ENCODE measurements at places on chromosomes 16 and 17.

DNA sequence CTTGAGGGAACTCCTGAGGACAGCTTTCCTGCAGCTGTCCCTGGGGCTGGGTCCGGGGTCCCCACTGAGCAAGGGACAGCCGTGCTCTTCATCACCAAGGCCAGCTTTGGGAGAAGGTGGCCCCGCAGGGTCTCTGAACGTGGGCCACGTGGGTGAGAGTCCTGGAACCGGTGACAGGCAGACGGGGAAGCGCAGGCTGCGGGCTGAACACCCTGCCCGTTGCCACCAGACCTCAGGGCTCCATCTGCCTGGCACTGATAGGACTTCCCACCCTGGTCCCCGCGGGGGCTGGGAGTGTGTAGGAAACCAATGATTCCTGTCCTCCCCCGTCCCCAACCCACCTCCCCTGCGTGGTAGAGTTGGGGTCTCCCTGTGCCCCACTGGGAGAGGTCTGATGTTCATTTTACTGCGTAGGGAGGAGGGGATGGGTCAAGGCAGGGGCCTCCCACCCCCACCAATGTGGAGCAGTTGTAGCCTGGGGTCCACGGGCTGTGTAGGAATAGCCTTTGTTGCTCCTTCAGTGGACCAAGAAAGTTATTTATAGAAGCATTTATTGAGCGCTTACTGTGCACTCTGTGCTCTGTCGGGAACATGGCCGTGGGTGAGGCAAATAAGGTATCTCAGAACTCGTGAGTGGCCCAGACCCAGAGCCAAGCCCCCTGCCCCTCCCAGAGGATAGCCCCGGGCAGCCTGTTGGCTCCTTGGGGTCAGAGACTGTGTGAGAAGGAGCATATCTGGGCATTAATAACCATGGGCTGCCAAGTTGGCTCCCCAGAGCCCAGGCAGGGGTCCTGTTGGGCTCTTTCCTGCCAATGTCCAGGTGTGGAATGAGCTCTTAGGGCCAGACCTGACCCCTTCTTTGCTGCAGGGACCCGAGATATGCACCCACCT, 1.3 kb downstream of the ADGRG1 start:
- no peak for DNase-seq

- DNase-seq: no peak
Measured at GRCh38 chr16:83967838-83968305, at the start of gene NECAB2. TSS of gene NECAB2 (plus strand) at chr16:83968244. CDS start at chr16:83968649, 405 bp downstream.

- no peak for DNase-seq
Measured at GRCh38 chr17:73954951-73955350, 248.5 kb upstream of the RPL38 start.

DNA sequence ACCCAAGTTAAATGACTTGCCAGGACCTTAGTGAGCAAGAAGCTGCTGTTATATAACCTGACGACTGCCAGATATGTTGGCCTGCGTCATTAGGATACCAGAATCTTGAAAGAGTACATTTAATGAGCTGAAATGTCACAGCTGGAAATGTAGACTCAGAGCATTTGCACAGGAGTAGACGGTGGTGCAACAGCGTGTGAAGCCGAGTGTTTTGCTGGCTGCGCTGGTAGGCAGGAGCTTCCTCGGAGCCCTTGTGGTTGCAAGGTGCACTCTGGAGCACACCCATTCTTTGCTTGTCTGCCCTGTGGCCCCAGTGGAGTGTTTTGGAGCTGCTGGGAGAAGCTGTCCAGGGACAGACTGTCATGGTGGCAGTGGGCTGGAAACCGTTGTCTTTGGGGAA, 79.3 kb downstream of the BANP start:
- DNase-seq: no peak

DNA sequence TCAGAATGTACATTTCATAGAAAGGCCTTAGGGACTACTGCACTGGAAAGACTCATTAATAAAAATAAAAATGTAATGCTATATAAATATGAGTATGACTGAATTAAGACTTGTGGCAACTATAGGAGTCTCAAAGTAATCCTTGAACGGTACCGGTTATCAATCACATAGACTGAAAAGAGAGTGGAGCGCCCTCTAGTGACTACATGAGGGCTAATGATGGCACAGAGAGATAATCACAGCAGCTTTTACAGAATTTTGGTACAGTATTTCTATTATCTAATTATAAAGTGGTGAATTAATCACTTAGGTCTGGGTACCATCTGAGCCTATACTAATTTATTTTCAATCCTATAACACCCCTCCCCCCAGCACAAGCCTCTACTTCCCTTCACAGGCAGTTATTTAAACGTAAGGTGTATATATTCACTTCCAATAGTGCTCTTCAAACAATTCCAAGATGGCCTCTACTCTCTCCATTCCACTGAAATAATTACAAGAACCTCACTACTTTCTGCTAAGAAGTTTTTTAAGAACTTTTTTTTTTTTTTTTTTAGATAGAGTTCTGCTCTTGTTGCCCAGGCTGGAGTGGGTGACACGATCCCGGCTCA, 40.7 kb upstream of the ANKFY1 start:
- DNase-seq: no peak

- no peak for DNase-seq
Measured at GRCh38 chr16:64092271-64092670, 1029.6 kb downstream of the CDH11 start.

- DNase-seq: no peak
Measured at GRCh38 chr17:45425125-45425983, 7.3 kb downstream of the ARHGAP27 start.

- no peak for DNase-seq
Measured at GRCh38 chr16:17334096-17334495, 136.7 kb downstream of the XYLT1 start.

DNA sequence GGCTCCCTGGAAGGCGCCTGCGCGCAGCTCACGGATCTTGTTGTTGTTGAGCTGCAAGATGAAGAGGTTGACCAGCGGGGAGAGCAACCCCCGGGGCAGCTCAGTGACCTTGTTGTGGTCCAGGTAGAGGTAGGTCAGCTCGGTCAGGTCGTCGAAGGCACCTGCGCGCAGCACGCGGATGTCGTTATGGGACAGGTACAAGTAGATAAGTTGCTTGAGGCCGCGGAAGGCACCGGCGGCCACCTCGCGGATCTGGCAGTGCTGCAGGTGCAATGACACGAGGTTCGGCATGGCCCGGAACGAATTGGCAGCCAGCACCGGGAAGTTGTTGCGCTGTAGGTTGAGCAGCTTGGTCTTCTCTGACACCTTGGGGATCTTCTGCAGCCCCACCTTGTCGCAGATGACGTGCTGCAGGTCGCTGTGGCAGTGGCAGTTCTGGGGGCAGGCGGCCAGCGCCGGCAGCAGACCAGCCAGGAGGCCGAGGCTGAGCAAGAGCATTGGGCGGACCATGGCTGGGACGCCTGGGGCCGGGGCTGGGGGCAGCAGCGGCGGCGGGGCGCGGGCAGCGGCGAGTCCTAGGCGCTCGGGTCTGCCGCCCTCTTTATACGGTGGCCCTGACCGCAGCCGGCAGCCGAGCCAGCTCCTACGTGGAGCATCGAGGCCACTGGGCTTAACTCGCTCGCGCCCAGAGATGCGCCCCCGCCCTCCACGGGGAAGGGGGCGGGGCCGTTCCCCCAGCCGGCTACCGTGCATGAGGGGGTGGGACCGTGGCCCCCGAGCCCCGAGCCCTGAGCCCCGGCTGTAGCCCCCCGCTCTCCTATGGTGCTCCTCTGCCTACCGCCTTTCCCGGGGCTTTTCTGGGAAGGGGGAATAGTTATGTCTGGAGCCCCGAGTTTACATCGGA, at the start of gene CHAD:
CHAD (minus strand) TSS at position 577 of the 904 bp plus-strand sequence; CDS start at position 510, 67 bp downstream.
- no peak for DNase-seq

DNA sequence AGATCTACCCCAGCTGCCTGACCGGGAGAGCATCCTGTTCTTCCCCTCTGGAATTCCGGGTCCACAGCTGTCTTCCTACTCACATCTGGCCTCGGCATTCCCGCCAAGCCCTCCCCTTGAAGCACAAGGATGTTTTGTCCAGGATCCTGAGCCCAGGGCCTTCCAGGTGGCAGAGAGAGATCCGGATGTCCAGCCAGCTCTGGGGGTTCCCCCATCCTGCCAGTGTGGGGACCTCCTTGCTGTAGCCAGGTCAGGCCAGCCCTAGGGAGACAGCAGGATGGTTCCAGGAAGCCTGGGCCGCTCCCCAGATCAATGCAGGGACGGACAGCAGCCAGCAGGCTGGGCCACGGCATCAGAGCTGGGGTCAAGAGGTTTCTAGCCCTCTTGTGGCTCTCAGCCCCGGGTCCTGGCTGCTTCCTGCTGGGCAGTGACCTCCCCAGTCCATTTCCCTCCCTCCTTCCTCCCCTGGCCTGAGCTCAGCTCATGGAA, 55.3 kb downstream of the SOCS3 start:
- no peak for DNase-seq

GRCh38 chr16:81283044-81283443, 31.7 kb upstream of the GAN start:
- no peak for DNase-seq

GRCh38 chr16:747978-748746, 7.4 kb upstream of the CIAO3 start:
- DNase-seq: no peak

GRCh38 chr16:70736465-70737376, 50.9 kb upstream of the MTSS2 start:
- no peak for DNase-seq

DNA sequence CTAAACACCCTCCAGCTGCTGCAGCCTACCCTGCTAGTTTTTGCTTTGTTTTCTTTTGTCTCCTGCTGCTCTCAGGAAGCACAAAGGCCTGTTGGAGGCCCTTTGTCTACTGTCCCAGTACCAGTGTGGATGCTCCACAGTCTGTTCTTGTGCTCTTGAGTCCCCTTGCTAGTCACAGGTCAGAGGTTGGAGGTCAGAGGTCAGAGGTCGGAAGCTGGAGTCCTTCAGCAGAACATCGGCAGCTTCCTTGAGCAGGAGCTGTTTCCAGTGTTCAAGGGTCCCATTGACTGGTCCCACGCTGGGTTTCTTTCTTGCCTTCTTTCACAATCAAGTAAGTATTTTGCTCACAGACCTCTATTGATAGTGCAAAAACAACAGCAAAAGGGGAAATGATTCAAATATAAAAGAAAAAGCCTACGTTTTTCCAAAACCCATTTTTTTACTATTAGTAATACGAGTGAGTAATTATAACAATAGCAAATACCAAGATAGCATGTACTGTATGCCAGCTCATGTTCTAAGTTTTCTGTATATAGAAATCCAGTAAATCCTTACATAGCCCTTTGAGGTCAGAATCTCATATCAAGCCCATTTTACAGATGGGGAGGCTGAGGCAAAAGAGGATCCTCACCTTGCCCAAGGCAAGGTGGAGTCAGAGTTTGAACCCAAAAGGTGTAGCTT, 10.9 kb upstream of the IL34 start:
- DNase-seq: no peak

DNA sequence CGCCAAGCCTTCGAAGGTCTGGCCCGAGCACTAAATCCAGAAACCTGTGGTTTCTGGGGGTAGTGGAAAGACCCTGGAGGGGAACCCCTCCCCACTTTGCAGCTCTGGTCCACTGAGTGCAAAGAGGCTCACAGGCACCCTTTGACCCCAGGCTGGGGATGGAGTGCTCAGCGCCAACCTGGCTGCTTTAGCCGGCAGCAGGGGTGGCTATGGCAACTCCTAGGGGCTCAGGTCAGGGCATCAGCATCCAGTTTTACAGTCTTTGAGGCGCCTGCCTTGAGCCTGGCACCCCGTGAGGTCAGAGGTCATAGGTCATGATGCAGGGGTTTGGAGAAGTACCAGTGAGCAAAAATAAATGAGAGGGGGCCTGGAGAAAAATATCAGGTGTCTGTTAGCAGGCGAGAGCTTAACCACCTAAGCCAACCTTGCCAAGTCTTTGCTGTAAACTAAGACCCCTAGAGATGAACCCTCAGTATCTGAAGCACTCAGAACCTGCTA, 17.9 kb downstream of the CA7 start:
- no peak for DNase-seq

- DNase-seq: no peak
Measured at GRCh38 chr16:29107299-29107698, 122.4 kb downstream of the LAT start.

- no peak for DNase-seq
Measured at GRCh38 chr17:13851889-13852288, 217.4 kb upstream of the COX10 start.

GRCh38 chr17:40463122-40463550, 19.9 kb downstream of the IGFBP4 start:
- DNase-seq: no peak

DNA sequence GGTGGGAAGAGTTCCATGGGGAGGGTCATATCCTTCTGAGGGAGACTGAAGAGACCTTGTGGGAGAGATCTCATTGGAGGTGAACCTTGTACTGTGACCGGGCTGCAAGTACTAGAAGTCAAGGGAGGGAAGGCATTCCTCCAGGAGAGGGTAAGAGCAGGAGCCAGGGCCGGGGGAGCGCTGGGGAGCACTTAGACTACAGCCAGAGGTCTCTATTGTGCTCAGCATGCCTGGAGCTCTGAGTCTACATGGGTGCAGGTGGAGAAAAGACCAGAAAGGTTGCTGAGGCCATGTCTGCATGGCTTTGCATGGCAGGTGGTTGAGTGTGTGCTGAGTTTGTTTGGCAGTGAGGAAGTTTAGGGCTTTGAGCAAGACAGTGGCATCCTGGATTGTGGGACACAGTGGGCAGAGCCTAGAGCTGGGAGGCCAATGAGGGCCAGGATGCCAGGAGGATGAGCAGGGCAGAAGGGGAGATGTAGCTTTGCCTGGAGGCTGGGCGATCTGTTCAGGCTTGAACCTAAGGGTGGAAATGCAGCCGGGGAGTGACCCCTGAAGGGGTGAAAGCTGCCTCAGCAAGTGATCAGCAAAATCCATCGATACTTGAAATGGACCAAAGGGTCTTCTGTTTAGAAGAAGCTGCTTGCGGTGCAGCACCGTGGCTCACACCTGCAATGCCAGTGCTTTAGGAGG, 317.4 kb upstream of the TNRC6C start:
- DNase-seq: no peak

DNA sequence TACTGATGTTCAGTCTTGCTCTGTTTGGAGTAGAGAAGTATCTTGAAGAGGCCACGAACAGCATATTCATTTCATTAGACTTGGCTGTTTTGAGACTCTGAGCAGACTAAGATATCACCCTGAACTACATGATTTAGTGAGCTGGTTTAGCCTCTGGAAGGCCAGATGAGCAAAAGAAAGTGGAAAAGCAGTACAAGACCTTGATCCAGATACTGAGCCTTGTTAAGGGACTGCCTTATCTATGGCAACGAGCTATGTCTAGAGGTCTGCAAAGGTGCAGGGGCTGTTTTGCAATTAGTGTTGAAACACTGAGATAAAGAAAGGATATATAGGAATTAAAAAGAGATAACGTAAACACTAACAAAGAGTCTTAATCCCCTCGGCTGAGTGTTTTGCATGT, 231.4 kb downstream of the IRX3 start:
- no peak for DNase-seq

GRCh38 chr17:74857191-74857590, 2.5 kb downstream of the GRIN2C start:
- no peak for DNase-seq

Measured in left renal pelvis (tissue), 4 donors.